ENCODE measurements at places on chromosomes 6 and 20.

GRCh38 chr6:25525078-25525477, 126.9 kb upstream of the SCGN start:
- no peak for DNase-seq

- no peak for DNase-seq
Measured at GRCh38 chr6:17446713-17447112, 53.3 kb downstream of the CAP2 start.

DNA sequence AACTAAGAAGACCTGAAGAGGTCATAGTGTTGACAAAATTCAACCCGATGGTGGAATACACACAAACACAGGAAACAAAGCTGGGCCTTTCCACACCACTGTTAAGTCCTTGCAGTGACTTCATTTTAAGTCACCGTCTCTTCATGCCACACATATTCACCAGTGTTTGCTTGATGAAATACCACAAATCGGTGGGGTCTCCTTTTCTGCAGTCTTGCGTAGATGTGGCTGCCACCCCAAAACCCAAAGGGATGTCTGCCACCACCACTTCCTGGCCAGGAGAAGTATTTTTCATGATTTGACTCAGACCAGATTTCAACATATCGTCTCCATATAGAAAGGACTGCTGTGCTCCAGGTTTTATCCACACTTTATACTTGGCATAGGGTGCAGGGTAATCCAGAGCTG, 11.0 kb upstream of the COL10A1 start:
- DNase-seq: no peak

- no peak for DNase-seq
Measured at GRCh38 chr20:23410916-23411695, 10.2 kb downstream of the NAPB start.

- no peak for DNase-seq
Measured at GRCh38 chr6:87716928-87717614, 15.0 kb upstream of the AKIRIN2 start.

GRCh38 chr6:98834060-98835031, at the start of gene POU3F2:
TSS of gene POU3F2 (plus strand) at chr6:98834574. CDS start at chr6:98834874, 300 bp downstream.
- peak; percentile 62 for DNase-seq

- DNase-seq: no peak
Measured at GRCh38 chr6:142118328-142118727, 14.4 kb upstream of the GJE1 start.

DNA sequence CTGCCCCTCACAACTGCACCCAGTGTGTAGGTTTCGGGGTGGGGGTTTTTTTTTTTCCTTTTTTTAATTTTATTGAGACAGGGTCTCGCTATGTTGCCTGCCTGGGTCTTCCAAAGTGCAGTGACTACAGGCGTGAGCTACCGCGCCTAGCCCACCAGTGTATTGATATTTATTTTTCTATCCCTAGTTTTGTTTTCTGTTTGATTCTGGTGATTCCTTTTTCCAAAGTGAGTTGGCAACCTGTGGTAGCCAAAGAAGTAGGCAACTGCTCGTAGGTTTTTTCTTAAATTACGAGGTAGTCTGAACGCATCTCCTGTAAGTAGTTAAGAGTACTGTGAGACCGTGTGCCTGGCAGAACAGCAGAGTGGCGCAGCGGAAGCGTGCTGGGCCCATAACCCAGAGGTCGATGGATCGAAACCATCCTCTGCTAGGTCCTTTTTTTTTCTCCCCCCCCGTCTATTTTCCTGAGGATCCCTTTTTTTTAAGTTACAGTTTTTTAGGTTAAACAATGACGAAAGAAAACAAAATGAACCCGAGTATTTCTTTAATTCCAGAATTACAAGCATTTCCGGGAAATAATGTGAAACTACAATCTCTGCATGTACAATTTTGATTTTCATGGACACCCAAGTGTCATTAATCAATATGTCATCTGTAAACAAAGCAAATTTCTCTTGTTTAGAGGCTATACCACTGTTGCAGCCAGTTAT, 78.7 kb upstream of the BTN3A2 start:
- peak; percentile 76 for DNase-seq

DNA sequence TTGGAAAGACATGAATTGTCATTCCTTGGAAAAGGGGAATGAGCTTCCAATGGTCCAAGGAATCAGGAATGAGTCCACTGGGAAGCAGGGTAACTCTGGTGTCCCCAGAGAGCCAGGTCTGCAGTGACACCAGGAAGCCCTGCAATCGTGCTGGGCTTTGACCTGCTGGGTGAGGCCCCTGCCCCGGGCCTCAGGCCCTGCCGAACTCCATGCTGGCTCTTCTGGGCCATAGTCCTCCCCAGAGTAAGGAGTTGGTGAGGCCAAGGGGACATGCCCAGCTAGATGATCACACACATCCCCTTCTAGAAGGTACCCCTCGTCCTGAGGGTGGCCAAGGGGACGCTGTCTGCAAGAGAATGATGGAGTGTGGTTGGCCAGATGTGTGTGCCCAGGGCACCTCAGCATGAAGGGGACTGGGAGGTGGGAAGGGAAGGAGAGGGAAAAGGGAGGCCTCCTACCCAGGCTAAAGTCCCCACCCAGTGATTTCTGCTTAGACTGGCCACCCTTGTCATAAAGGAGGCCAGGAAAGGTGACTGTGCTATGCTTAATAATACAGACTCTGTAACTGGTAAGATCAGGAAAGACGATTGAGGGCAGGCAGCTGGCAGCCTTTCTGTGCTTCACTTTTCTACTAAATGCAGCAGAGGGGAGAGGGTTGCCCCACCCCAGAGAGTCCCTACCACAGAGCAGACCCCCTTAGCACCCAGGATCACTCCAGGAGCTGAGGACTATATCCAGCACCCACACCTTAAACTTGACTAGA, 119.3 kb downstream of the SNX5 start:
- DNase-seq: no peak

- DNase-seq: no peak
Measured at GRCh38 chr6:168563656-168564055, 122.7 kb downstream of the SMOC2 start.

GRCh38 chr6:137156650-137157049, 16.8 kb downstream of the IL22RA2 start:
- no peak for DNase-seq

DNA sequence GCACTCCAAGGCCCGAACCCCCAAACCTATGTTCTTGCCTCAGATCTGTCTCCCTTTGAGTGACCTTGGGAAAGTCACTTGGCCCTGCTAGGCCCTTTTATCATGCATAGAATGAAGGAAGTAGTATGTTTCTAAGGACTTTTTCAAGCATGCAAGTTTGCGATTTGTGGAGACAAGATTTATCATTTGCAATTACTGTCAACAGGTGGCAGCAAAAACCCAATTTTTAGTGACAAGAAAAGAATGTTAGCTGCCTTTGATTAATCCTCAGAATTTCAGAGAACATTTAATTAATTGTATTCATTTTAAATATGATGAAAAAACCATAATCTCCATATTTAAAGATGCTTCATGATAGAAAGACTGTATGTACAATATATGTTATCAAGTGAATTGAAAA, 28.3 kb upstream of the PREP start:
- no peak for DNase-seq

DNA sequence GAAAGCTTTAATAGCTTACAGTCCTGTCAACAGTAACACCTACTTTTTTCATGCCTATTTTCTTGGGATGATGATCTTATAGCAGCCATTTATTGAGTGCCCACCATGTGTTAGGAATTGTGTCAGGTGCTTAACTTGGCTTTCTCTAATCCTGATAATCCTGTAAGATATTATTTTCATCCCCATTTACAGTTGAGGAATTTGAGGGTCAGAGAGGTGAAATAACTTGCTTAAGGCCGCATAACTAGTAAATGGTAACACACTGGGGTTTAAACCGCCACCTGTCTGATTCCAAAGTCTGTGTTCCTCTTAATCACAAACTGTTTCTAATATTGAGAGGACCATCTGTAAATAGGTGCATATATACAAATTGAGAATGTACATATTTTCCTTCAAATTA, 55.5 kb downstream of the NCOA3 start:
- no peak for DNase-seq

DNA sequence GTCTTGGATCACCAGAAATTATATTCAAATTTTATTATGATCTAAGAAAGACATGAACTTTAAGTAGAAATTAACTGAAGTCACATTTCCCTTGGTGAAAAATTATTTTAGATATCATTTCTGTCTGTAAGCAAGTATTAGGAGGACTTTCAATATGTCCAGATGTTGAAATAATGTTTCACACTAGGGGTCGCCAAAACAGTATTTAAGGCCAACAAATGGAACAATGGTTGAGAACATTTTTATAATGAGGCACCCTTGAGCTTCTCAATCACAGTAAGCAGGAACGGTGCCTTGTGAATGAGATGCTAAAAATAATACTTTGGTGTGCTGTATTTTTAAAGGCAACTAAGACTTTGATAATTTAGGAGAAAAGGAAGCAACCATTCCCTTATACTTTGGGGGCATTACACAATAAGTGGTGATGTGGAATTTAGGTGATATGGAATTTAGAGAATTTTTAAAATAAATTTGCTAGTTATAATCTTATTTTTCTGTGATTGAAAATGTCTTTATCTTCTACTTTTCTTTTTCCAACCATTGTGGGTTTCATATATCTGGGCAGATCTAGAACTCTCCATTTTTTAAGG, 9.6 kb upstream of the SF3B5 start:
- DNase-seq: peak; percentile 17

DNA sequence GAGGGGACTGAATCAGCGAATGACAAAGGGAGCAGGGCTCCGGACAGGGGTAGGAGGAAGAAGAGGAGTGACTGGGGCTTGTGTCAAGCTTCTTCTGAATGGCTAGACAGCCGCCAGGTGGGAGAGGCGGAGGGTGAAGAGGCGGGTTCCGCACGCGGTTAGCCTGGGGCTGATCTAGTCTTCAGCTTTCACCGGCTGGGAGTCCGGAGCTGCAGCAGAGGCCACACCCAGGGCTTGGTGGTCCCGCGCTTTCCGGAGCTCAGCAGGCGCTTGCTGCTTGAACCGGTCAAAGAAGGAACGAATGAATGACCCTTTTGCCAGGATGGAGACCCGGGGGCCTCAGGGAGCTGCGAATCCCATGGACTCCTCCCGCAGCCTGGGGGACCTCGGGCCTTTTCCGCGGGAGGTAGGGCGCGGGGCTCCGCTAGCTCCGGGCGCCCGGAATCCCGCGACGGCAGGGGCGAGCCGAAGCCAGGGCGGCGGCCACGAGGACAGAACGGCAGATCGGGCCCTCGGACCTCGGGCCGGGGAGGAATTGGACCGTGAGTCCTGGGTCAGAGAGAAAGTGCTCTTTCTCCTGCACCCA, at the start of gene C6orf141:
Gene C6orf141 (plus strand): TSS at position 177 of the 586 bp plus-strand sequence. CDS start 125 bp downstream, at position 302.
- no peak for DNase-seq

DNA sequence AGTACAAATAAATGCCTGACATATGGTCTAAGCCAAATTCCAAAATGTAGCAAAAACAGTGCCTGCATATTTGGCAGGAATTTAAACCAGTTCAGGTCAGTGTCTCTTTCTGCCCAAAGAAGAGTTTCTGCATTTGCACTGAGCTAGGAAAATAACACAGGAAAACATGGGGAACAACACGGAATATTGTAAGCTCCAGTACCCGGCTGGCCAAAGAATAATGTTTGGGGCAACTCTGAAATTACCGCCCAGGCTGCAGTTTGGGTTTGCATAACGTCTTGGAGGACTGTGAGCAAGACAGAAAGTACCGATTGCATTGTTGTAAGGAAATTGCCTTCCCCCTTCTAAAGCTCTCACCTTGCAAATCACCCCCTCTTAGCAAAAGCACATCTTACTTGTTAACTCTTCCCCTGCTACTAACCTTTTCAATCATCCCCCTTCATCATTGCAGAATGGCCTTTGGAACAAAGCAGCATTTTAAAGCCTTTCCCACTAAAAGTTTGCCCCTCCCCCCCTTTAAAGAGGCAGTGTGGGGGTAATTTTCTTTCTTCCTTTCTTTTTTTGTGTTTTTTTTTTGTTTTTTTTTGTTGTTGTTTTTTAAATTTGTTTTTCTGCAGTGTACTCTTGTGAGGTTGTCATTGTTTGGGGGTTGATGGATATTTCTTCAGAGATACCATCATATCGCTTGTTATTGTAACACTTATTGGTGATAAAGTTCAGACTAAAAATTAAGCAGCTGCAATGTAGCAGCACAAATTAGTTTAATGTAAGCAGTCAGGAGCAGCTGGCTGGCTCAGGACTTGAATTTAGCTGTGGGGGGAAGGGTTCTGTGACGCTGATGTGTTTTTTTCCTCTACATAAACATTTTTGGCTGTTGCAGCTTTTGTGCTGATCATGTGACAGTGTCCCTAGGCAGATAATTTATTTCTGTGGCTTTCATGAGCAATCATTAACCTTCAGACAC, 100.0 kb upstream of the CITED2 start:
- no peak for DNase-seq

GRCh38 chr20:45373353-45374100, 4.6 kb downstream of the TP53TG5 start:
- peak; percentile 92 for DNase-seq

DNA sequence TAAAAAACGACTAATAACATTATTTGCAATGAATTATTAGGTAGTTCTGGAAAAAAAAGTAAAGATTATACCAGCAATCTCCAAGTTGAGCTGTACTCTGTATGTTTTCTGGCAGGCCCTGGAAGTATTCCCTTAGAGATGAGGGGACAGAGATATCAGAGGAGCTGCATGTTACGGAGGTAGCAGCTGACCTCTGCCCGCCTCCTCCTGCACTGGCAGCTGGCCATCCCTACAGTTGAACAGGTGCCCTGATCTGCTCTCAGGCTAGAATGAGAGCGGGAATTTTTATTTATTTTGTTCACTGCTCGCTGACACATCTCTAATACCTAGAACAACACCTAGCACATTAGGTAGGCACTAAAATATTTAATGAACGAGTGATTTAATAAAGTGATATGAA, 23.1 kb downstream of the FBXL4 start:
- DNase-seq: no peak

DNA sequence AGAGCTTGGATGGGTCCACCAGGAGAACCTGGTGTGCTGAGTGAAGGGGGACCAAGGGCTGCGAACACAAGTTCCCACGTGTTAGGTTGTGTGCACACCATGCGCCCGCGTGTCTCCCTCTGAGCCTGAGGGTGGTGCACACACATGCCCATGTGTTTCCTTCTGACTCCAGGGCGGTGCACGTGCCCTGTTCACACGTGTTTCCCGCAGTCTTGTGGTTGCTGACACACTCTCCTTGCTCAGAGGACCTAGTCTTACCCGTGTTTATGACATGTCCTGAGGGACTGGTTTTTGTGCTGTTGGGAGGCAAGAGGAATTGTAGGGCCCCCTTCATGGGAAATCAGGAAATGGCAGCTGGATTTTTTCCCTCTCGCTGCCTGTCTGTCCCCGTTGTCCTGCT, 36.3 kb upstream of the PCMTD2 start:
- no peak for DNase-seq

DNA sequence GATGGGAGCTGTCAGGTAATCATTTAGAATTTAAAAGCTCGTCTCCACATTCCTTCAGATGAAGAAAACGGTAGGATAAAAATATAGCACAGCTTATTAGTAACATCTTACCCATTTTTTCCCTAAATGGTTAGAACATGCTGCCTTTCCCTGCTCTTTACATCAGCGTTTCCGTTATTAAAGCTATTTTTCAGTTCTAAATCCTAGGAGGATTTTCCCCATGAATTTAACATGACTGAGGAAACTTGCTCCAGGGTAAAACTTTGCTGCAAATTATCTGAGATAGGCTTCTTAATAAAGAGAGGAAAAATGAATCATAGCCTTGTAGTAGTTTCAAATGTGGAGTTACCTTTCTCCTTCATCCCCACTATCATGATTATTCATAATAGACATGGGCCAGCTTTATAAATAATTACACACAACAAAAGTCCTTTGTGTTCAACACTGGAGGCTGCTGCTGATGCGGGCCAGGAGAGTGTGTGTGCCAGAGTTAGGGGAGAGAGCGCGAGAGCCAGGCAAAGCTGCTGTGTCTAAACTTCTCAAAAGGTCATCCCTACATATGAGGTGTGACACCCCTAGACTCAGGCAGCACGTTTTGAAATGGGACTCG, 24.4 kb downstream of the MYLIP start:
- no peak for DNase-seq

All from activated CD8-positive, alpha-beta memory T cell treated with anti-CD3 and anti-CD28 coated beads, Interleukin-2, amount 50 U/mL, for 4 hours (primary cell).